Uterus (tissue), 4 donors: ENCODE measurements at places on chromosomes 6 and 20. TPM values are rescaled to one million over a fixed set of nuclear protein-coding genes. Genes with fewer than 3 reads are reported as not detected.

DDO gene
- not detected for total RNA-seq

ACTL10 gene
- 1.9 TPM for total RNA-seq

JAG1 gene
- total RNA-seq, result 91.7 TPM

CLVS2 gene
- 0.14 TPM for total RNA-seq

PIGU gene
- total RNA-seq, result 9.5 TPM

DEFB132 gene
- total RNA-seq, result not detected

GRCh38 chr6:114367315-114367961, 24.6 kb upstream of the HS3ST5 start:
- H3K4me3 ChIP-seq, result no peak overlapping the region
- DNase-seq, result no peak
- no peak overlapping the region for H3K27ac ChIP-seq
- H3K36me3 ChIP-seq, result no peaks in the 10 kb centered on the region
- no peaks in the 10 kb centered on the region for H3K4me1 ChIP-seq

DNA sequence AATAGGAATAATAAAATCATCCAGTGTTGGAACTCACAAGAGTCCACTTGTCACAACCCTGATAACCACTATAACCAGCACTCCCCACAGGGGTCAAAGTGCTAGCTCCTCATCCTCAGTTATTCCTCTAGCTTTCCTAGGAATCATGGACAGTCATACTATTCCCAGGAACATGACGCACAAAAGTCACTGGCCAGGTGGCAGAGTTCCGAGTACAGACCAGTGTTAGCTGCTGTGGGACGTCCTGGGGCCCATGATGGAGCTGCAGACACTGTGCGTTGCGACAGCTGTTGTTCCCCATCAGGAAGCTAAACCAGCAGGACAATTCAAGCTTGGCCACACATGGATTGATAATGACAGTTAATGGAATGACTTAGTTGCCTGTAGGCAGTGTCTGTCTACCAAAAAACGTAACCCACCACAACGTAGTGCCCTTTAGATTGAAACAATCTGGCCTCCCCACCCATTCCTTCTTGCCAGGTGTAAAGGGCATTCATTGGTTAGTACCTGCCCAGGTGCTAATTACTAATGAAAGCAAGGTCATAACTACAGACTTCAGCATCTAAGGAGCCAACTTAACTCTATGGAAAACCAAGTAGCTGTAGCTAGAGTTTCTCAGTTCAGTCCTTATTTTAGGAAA, 17.4 kb downstream of the EZR start:
- H3K27me3 ChIP-seq, result no peaks in the 10 kb centered on the region
- H3K4me3 ChIP-seq, result no peak overlapping the region
- no peak overlapping the region for H3K27ac ChIP-seq
- no peak for DNase-seq
- H3K36me3 ChIP-seq, result no peaks in the 10 kb centered on the region

DNA sequence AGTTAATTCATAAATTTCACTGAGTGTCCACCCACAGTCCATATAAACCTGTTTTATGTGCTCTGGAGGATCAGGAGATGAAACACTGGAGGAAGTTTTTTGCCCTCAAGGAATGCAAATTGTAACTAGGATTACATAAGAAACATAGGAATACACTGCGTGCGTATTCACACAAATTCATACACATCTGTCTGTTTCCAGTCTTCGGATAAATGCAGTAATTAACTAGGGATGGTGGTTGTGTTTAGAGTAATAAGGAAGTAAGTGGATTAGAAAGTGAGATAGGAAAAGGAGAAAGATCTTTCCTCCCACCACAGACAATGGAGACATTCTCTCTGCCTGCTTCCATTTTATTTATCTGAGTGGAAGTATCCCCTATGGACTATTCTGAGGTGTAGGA, 35.7 kb upstream of the POPDC3 start:
- no peaks in the 10 kb centered on the region for H3K27me3 ChIP-seq
- no peak overlapping the region for H3K27ac ChIP-seq
- DNase-seq, result no peak
- no peaks in the 10 kb centered on the region for H3K36me3 ChIP-seq
- no peak overlapping the region for H3K4me3 ChIP-seq

DNA sequence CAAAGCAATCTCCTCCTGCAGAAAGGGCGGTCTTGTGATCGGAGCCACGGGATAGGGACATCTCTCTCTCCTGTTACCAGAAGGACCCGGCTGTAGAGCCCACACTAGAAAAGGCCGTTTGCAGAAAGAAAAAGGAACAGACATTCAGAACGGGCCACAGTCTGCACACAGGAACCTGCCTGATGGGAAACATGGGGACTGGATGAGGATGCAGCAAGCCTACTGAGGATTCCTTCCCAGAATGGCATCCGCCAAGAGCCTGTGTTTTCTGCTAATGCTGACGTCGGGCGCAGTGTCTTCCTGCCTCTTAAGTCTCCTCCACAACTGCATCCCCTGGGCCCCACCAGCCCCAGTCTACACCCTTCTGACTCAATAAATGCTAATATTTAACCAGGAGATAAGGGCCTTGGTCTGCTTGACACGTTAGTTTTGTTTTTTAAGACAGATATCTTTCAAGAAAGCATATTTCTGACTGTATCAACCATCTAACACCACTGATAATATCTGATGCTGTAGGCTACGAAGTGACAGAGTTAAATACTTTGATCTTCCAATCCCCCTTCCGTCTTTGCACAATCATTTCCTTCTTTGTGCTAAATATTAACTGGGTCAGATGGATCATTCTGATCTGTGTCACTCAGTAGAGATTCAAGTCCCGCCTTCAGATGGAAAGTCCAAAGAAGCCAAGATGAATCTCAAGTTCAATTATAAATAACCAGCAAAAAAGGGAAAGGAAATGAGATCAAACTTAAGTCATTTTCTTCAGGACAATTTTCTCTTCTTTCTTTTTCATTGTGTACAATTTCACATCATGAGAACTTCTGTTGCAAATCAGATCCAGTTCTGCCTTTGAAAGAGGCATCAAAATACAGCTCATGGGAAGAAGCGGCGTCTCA, 20.7 kb downstream of the FAM50B start:
- no peaks in the 10 kb centered on the region for H3K27me3 ChIP-seq
- H3K27ac ChIP-seq, result no peak overlapping the region
- no peak overlapping the region for H3K4me3 ChIP-seq
- DNase-seq, result no peak
- H3K36me3 ChIP-seq, result no peaks in the 10 kb centered on the region

- peak overlapping the region; percentile 55 for H3K27ac ChIP-seq
- DNase-seq, result no peak
- no peaks in the 10 kb centered on the region for H3K27me3 ChIP-seq
- peaks cover 15% of the 10 kb centered on the region for H3K4me1 ChIP-seq
Observed at GRCh38 chr6:132482581-132482980, 30.3 kb downstream of the STX7 start.

DNA sequence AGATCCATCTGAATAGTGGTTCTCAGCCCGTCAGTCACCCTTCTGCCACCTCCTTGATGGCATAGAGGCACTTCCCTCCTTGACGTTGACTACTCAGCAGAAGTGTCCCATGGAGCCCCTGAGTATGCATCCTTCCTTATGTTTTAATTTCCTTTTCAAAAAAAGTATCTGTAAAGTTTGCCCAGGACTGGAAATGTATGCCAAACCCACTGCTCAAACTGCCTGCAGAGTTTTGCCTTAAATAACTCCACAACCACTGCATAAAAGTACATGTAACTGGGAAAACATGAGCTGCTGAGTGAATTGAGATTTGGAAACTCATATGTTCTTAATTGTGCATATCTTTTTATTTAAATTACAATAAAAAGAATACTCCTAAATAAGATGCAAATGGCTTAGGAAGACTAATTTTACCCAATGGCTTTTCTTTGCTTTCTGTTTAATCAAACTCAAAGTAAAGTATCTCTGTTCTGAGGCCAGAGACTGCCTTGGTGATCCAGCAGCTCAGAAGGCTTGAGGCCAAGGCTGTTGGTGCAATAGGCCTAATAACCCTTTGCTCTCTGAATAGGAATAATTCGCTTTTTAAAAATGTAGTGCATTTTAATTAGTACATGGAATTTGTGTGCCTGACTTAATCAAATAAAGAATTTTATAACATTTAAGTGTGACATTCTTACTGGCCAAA, 90.4 kb downstream of the FNDC1 start:
- DNase-seq, result no peak
- H3K4me1 ChIP-seq, result no peaks in the 10 kb centered on the region
- no peak overlapping the region for H3K4me3 ChIP-seq
- no peaks in the 10 kb centered on the region for H3K27me3 ChIP-seq

GRCh38 chr20:62381202-62381797, 5.6 kb upstream of the RPS21 start:
- no peaks in the 10 kb centered on the region for H3K4me1 ChIP-seq
- H3K4me3 ChIP-seq, result no peak overlapping the region
- H3K27ac ChIP-seq, result peak overlapping the region; percentile 63

- no peak overlapping the region for H3K4me3 ChIP-seq
- H3K36me3 ChIP-seq, result no peaks in the 10 kb centered on the region
- no peak overlapping the region for H3K27ac ChIP-seq
- no peak for DNase-seq
- no peaks in the 10 kb centered on the region for H3K27me3 ChIP-seq
- H3K4me1 ChIP-seq, result no peaks in the 10 kb centered on the region
Observed at GRCh38 chr20:59149678-59150504, 13.7 kb upstream of the ZNF831 start.

GRCh38 chr6:16618962-16619361, 142.3 kb downstream of the ATXN1 start:
- no peaks in the 10 kb centered on the region for H3K36me3 ChIP-seq
- H3K4me1 ChIP-seq, result no peaks in the 10 kb centered on the region
- DNase-seq, result no peak
- H3K27me3 ChIP-seq, result no peaks in the 10 kb centered on the region

GRCh38 chr6:19811397-19812079, 25.6 kb upstream of the ID4 start:
- H3K4me3 ChIP-seq, result no peak overlapping the region
- DNase-seq, result no peak
- no peaks in the 10 kb centered on the region for H3K27me3 ChIP-seq
- no peak overlapping the region for H3K27ac ChIP-seq
- H3K4me1 ChIP-seq, result no peaks in the 10 kb centered on the region

DNA sequence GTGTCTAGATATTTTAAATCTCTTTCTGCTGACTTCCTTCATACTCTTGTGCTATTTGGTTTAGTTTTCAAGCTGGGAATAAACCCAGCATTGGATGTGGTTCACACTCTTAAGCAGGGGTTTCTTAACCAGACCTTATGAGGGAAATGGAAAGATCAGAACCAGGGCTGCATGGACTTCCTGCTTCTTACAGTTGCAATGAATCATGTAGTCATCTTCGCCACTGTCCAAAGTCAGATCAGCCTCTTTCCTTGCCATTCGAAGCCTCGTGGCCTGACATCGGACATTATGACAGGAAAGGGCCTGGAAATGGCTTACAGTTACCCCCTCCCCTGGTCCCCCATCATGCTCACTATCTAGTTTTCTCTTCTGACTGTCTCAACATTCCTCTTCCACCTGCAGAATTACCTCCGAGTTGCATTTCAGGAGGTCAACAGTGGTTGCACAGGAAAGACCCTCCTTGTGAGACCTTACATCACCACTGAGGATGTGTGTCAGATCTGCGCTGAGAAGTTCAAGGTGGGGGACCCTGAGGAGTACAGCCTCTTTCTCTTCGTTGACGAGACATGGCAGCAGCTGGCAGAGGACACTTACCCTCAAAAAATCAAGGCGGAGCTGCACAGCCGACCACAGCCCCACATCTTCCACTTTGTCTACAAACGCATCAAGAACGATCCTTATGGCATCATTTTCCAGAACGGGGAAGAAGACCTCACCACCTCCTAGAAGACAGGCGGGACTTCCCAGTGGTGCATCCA, 16.8 kb upstream of the NAA20 start:
- no peak for DNase-seq
- H3K27ac ChIP-seq, result peak overlapping the region; percentile 6
- no peaks in the 10 kb centered on the region for H3K27me3 ChIP-seq

DNA sequence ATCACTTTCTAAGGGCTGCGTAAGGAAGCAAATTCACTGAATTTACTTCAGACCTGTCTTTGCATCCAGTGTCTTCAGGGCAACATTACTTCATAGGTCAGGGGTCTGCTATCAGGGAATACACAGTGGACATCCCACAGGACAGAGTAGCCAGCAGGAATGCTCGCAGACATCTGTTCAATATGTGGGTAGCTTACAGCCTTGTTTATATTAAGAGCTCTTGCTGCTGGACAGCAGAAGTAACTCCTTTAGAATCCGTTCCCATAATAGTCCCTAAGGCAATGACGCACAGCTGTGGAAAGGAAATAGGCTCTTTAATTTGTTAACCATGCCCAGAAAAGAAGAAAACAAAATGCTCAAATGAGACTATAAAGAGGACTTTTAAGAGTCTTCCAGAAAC, 198.7 kb downstream of the MOXD1 start:
- no peaks in the 10 kb centered on the region for H3K36me3 ChIP-seq
- H3K4me1 ChIP-seq, result no peaks in the 10 kb centered on the region
- no peak for DNase-seq
- H3K27ac ChIP-seq, result no peak overlapping the region
- H3K4me3 ChIP-seq, result no peak overlapping the region
- no peaks in the 10 kb centered on the region for H3K27me3 ChIP-seq

- no peaks in the 10 kb centered on the region for H3K36me3 ChIP-seq
- H3K4me3 ChIP-seq, result no peak overlapping the region
- H3K27me3 ChIP-seq, result no peaks in the 10 kb centered on the region
- H3K27ac ChIP-seq, result peak overlapping the region; percentile 91
- H3K4me1 ChIP-seq, result peaks cover 24% of the 10 kb centered on the region
Observed at GRCh38 chr6:44227148-44227793, 3.9 kb downstream of the SLC29A1 start.

DNA sequence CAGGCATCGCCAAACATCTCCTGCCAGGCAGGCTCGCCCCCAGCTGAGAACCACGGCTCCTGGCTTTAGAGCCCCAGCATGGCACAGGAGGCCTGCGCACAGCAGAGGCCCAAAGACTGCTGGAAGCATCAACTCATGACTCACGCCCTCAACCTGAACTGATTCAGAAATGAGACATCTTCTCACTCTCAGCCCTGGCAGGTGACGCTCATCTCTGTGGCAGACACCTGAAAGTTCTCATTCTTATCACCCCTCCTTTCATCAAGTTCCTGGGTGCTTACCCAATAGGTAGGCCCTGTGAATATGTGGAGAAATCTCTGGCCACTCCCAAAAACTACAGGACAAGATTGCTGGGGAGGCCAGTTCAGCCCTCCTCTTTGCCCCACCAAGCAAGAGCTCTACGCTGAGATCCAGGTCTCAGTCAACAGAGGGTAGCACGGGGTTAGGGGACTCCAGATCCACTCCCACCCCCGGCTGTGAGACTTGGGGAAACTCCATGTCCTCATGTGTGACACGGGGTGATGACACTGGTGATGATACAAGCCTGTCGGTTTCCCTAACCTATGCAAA, 11.3 kb downstream of the NFATC2 start:
- no peaks in the 10 kb centered on the region for H3K4me1 ChIP-seq
- no peak overlapping the region for H3K27ac ChIP-seq
- H3K4me3 ChIP-seq, result no peak overlapping the region
- no peak for DNase-seq
- no peaks in the 10 kb centered on the region for H3K27me3 ChIP-seq
